Pulmonary artery endothelial cell (primary cell): ENCODE measurements at places on chromosomes 12 and 14. TPM values are rescaled to one million over a fixed set of nuclear protein-coding genes. Genes with fewer than 3 reads are reported as not detected.

GRCh38 chr12:124650912-124651311 is 83.5 kb upstream of the NCOR2 start:
- DNase-seq = no peak

- DNase-seq = peak; percentile 92
These were observed 66.8 kb upstream of the CFL2 start for GRCh38 chr14:34781242-34781641.

GRCh38 chr12:27595231-27595642 is 71.2 kb downstream of the PPFIBP1 start:
- peak; percentile 54 for DNase-seq

DNA sequence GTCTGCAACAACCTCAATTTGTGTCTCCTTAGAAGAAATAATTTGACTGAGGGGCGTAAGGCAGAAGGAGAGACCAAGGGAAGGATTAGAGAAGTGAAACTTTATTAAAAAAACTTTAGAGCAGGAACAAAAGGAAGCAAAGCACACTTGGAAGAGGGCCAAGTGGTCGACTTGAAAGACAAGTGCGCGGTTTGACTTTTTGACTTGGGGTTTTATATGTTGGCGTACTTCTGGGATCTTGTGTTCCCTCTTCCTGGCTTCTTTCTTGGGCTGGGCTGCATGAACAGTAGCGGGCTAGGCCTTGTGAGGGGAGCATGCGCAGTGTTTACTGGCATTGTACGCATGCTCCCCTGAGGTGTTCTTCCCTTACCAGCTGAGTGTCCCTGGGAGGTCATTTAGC is 369.3 kb upstream of the DCN start:
- DNase-seq = no peak

DNA sequence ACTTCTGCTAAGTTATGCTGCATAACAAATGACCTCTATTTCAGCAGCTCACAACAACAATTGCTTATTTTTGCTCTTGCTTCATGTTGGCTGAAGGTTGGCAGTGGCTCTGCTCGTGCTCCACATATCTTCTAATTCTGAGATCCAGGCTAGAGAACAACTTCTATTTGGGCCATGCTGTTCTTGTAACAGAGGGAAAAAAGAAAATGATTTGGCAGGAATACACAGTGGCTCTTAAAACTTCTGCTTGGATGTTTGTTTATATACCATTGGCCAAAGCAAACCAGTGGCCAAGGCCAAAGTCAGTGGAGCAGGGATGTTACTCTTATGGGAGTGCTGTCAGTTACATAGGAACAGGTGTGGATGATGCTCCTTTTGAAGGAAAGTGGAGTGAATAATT is 32.1 kb downstream of the GPHN start:
- no peak for DNase-seq

DNA sequence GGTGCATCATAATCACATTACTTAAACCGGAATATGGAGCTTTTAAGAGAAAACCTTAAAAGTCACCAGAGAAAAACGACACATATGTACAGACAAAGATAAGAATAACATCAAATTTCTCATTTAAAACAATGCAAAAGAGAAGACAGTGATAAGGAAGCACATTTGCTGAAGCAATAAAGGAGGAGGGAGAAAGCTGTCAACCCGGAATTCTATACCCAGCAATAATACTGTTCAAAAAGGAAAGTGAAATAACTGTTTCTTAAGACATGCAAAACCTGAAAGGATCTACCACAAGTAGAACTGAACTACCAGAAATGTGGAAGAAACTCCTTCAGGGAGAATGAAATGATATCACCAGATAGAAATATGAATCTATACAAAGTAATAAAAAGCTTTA is 15.4 kb downstream of the SLC6A13 start:
- DNase-seq = no peak

GRCh38 chr12:25924491-25925001 is 33.9 kb upstream of the RASSF8 start:
- DNase-seq = peak; percentile 90

DNA sequence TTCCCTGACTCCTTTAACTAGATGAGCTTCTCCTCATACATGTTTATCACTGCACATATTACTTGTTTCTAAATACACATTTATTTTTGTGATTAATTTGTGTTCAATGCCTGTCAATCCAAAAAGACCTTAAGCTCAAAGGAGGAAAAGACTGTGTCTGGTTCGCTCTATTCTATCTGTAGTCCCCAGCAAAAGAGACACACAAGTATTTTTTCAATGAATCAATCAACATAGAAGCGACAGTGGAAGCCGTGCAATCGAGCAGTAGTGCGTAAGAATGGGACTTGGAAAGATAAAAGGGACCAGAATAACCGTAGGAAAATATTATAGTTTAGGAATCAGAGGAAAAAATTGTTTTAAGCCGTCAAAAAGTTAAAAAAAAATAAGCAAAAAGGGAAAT is 951 bp downstream of the WDHD1 start:
- no peak for DNase-seq

DNA sequence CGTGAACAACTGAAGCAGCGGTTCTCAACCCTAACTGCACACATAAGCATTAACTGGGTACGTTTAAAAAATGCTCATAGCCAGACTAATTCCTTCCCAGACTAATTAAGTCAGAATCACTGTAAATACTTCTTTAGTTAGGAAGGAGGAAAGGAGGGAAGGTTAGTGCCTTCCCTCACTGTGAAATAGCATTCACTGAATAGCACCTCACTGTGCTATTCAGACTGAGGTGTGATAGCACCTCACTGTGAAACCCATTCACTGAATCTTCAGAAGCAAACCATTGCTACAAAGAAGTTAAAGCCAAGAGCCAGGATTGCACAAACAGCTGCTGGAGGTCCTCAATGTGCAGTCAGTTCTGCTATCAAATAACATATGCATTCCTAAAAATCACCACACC is 58.8 kb downstream of the RTN1 start:
- DNase-seq = no peak

DNA sequence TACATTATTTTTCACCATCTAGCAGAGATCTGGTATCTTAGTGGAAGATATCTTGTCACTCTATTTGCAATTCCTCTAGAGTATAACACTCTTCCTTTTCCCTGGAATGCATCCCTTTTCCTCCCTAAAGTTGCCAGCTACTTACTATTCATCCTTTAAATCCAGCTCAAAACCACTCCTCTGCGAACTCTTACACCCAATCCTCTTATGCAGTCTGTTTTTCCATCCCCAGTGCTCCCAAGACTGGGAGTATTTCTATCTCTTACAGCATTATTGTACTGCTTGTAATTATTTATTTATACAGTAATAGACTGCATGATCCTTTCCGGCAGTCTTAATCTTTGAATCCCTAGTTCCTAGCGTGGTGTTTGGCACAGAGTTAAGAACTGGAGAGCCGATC is 2.9 kb upstream of the SRGAP1 start:
- DNase-seq = no peak

DNA sequence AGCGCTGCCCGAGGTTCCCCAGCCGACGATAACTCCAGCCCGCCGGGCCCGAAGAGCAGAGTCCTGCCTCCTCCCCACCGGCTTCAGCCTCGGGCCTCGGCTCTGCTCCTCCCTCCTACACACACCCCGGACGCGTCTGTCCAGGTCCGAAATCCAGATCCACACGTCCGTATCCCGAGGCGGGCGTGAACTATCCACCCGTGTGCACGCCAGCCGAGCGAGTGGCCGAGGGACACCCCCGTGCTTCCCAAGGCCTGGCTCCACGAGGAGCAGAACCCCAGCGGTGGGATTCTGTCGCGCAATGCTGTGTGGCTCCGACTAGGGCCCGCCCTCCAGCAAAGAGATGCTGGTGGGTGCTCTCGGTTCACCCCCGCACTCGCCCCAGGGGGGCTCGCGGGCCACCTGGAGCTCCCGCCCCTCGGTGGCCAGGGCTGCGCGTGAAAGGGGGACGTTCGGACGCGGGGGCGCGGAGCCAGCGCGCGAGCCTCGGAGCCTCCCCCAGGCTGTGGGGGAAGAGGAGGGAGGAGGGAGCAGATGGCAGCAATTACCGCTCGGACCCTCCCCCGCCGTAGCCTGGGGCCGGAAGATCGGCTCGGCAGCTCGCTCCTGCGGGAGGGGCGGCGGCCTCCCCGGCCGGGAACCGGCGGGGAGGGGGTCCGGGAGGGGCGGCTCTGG is 18.9 kb upstream of the ANKRD33 start:
- DNase-seq = no peak

- no peak for DNase-seq
These were observed 131.4 kb downstream of the BBS10 start for GRCh38 chr12:76216585-76217472.

- DNase-seq = no peak
These were observed 29.1 kb downstream of the TMEM260 start for GRCh38 chr14:56608689-56609088.

DNA sequence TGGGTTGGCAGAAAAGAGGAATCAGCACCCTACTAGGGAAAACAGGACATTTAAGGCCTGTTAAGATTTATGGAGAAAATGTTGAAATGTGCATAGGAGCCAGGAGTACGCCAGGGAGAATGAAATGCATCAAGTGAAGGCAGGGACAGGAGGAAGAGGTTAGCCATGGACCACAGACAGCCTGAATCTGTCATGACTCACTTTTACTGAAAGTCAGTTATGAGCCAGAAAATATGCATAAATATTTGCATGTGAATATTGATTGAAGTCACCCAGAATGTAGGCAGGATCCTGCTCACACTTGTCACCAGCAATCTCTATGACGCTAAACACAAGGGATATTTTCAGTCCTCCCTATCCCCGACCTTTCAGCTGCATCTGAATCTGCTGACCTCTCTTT is 25.1 kb upstream of the CDK17 start:
- DNase-seq = no peak

DNA sequence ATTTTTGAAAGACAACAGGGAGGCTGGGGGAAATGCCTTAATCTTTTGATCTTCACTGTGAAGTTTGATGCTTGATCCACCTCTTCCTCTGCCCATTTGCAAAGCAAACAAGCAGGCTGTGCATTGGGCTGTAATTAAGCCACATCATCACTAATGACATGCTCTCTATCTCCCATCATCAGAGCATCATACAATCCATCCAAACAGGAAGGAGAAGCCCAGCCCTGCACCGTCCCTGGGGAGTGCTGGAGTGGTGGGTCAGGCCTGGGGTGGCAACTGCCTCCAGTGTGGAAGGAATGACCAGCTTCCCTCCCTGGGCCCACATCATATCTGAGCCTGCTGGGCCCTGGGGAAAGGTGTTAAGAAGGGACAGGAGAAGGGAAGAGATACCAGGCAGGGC is 6.9 kb upstream of the KRT74 start:
- DNase-seq = no peak

DNA sequence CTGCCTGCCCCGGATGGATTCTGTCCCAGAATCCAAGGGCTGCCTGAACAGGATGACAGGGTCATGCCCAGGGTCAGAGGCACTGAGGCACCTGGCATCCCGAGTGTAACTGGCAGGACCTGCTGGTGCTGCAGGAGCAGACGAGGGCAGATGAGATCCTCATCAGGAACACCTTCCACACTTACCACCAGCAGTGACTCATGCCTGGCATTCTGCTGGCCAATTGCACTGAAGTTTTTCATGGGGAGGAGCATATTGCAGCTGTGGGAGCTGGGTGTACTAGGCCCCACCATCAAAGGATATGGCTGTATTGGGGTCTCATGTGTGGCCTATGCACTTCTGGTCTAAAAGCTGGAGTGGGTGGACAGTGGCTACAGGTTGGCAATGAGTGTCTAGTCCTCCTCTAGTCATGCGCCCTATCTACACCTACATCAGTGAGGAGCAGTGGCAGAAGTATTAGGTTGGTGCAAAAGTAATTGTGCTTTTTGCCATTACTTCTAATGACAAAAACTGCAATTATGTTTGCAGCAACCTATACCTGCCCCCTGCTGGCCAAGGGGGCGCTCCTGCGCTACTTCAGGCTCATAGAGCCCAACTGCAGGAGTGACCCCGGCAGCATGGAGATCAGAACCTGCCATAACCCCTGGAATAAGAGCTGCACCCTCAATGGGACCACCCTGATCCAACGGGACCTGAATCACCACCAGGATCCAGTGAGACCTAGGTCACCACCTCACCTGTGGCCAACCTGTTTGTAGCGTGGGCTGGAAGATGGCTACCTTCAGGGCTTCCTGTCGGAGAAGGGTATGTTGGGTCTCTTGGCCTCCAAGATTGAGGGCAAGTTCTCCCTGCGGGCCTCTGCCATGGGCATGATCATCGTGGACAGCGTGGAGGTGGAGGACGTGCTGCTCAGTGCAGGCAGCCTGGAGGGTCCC is 8.0 kb upstream of the C12orf42 start:
- no peak for DNase-seq

- peak; percentile 39 for DNase-seq
These were observed 53.9 kb downstream of the EID3 start for GRCh38 chr12:104357421-104357952.

DNA sequence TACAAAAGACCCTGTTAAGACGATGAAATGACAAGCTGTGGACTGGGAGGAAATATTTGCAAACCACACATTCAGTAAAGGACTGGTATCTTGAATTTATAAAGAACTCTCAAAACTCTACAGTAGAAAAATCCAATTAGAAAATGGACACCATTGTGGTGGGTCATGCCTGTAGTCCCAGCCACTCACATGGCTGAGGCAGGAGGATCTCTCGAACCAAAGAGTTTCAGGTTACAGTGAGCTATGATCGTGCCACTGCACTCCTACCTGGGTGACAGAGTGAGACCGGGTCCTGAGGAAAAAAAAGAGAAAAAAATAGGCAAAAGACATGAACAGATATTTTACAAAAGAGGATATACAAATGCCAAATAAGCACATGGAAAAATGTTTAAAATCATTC is 41.9 kb downstream of the TTC6 start:
- DNase-seq = no peak

DNA sequence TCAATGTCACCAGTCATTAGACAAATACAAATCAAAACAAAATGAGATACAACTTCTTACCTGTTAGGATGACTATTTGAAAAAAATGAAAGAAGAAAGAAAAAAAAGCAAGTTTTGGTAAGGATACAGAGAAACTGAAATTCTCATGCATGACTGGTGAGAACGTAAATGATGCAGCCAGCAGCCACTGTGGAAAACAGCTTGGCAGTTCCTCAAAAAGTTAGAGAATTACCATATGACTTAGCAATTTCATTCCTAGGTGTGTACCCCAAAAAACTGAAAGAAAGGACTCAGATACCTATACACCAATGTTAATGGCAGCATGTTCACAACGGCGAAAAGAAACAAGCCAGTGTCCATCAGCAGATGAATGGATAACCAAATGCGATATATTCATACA is 26.6 kb downstream of the NINJ2 start:
- DNase-seq = no peak

The PIK3C2G gene
- not detected in 2 replicates for total RNA-seq

The COX6A1 gene
- total RNA-seq = 293 and 438 TPM in 2 replicates

The GLI1 gene
- 0.04 and 0.07 TPM in 2 replicates for total RNA-seq

The ALDH6A1 gene
- 21.6 and 30.9 TPM in 2 replicates for total RNA-seq

The TROAP gene
- total RNA-seq = 16.9 and 19.6 TPM in 2 replicates

The CIROP gene
- total RNA-seq = not detected in 2 replicates

The RCOR1 gene
- total RNA-seq = 12.3 and 18.6 TPM in 2 replicates

The MMP19 gene
- 0.42 and 0.46 TPM in 2 replicates for total RNA-seq

The CNIH1 gene
- 101 and 143 TPM in 2 replicates for total RNA-seq

The PTCSC3 gene
- total RNA-seq = not detected in 2 replicates
